Pulmonary artery endothelial cell (primary cell): ENCODE measurements at places on chromosomes 2 and 18. TPM values are rescaled to one million over a fixed set of nuclear protein-coding genes. Genes with fewer than 3 reads are reported as not detected.

Gene TWIST2
- 5.4 and 13.2 TPM in 2 replicates for total RNA-seq

Gene TMEM37
- total RNA-seq = 0.73 and 2.3 TPM in 2 replicates

Gene KHK
- 2.1 and 4.6 TPM in 2 replicates for total RNA-seq

Gene CRACDL
- total RNA-seq = 9.7 and 9.9 TPM in 2 replicates

Gene OXER1
- not detected in 2 replicates for total RNA-seq

Gene RGPD8
- total RNA-seq = 7.5 and 12.6 TPM in 2 replicates

Gene BMP10
- not detected in 2 replicates for total RNA-seq

Gene RRM2
- total RNA-seq = 58.2 and 88.6 TPM in 2 replicates

Gene GALR1
- not detected in 2 replicates for total RNA-seq

Gene MFSD2B
- 0.26 and 0.35 TPM in 2 replicates for total RNA-seq
